Ovary (tissue), 10 donors: ENCODE measurements at places on chromosomes 13 and 19. TPM values are rescaled to one million over a fixed set of nuclear protein-coding genes. Genes with fewer than 3 reads are reported as not detected.

NLRP7 gene
- 0.64 TPM for polyA plus RNA-seq

GAMT gene
- polyA plus RNA-seq, result 13.8 TPM

LILRB5 gene
- polyA plus RNA-seq, result 1.8 TPM

ZNF846 gene
- 20.3 TPM for polyA plus RNA-seq

CYP4F12 gene
- 8.9 TPM for polyA plus RNA-seq
